Left lobe of liver (tissue), 2 donors: ENCODE measurements at places on chromosomes 7 and 10. TPM values are rescaled to one million over a fixed set of nuclear protein-coding genes. Genes with fewer than 3 reads are reported as not detected.

GRCh38 chr7:101121991-101122932, 4.6 kb upstream of the SERPINE1 start:
- peak; percentile 68 for DNase-seq

ZNF775 gene
- total RNA-seq = 0.88 TPM

MBL2 gene
- total RNA-seq = 108 TPM

SLC16A9 gene
- 0.73 TPM for total RNA-seq

- DNase-seq = no peak
Observed at GRCh38 chr10:4353059-4353655, 472.9 kb upstream of the AKR1E2 start.

DNA sequence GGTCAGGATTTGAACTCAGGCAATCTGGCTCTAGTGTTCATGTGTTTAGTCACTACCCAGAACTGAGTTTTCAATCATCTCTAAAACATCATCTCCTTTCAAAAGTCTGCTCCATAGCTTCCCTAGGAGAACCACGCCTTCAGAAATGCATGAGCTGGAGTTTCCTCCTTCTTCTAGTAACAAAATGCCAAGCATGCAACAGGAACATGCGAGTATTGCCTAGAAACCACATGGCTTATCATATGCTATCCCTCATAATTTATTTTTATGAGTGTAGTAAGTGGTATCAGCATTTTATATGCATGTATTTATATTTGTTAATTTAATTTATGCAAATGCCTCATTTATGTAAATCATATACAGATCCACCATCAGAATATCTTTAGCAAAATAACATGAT, 170.9 kb downstream of the RAB11FIP2 start:
- no peak for DNase-seq

GRCh38 chr7:47154791-47155190, 427.1 kb downstream of the TNS3 start:
- DNase-seq = no peak

ZNF425 gene
- 1.1 TPM for total RNA-seq

CCDC172 gene
- not detected for total RNA-seq

PAPOLB gene
- not detected for total RNA-seq

OR6B1 gene
- total RNA-seq = not detected

ITPRIP gene
- total RNA-seq = 4.5 TPM

DNA sequence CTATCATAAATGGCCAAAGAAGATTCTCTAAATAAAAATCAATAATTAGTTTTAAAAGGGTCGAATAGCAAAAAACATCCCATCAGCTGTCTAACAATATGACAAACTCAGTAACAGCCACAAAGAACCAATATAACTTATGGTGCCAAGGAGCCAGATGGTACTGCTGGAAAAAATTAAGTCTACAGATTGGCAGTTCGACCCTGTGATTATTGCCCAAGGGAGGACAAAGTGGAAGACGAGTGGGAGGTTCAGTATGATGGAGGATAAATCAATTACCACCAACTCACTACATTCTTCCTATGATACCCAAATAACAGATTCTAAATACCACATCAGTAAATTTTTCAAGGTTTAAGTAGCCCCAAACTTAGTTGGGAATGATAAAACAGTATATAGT, 49.0 kb downstream of the SKAP2 start:
- DNase-seq = no peak

EZH2 gene
- 2.5 TPM for total RNA-seq

- DNase-seq = peak; percentile 28
Observed at GRCh38 chr10:11760861-11761260, 18.7 kb downstream of the ECHDC3 start.

DNA sequence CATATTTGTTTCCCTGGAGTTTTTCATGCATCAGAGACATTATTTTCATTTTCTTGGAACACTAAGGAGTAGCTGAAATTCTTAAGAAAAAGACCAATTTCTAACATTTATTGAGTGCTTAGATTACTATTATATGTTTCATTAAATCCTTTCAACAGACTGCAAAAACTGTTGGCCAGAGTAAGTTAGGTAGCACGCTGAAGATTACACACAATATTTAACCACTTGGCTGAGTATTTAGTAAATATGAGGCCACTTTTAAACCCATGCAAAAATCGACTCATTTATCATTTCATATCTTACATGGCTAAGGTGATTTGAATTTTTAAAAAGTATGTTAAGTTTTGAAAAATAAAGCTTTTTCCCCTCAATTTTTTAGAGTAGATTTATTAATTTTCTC, 358.8 kb downstream of the THSD7A start:
- DNase-seq = no peak

DNA sequence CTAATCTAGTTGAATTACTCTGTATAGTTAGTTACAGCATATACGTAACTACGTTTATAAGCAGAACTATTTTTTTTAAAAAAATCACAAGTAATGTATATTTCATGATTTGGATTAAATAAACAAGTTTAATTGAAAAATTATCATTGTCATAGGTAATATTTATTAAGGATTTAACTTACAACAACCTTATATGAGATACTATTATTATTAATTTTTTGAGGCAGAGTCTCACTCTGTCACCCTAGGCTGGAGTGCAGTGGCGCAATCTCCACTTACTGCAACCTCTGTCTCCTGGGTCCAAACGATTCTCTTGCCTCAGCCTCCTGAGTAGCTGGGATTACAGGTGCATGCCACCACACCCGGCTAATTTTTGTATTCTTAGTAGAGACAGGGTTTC, 4.1 kb upstream of the CUL1 start:
- DNase-seq = no peak
